Hepatocyte (in vitro differentiated cells): ENCODE measurements at places on chromosomes 12 and 14.

DNA sequence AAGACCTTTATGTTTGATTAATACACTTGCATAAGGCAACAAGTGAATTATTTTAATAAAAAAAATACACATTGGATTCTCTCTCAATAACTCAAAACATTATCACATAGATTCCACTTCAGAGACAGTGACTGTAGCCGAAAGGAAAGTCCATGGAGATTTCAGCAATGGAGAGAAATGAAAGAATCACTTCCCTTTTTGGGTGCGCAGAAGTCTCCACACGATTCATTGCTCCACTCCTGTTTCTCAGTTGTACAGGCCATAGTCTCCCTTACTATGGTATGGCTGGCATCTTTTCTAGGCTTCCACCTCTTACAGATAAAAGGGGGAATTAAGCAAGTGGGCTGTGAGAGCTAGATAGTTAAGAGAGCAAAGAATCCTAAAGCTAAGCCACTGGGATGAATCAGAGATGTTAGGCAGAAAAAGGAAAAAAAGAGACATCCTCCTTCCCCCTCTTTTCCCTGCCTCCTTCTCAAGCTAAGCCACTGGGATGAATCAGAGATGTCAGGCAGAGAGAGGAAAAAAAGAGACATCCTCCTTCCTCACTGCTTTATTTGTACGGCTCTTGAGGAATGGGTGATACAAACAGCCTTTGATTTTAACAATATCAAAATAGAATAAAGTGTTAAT lies 16.3 kb downstream of the ST8SIA1 start:
- H3K4me1 ChIP-seq = no peaks in the 10 kb centered on the region
- peak; percentile 22 for DNase-seq
- no peaks in the 10 kb centered on the region for H3K36me3 ChIP-seq
- no peaks in the 10 kb centered on the region for H3K27me3 ChIP-seq
- no peak overlapping the region for H3K27ac ChIP-seq
- no peak overlapping the region for H3K4me3 ChIP-seq

- no peaks in the 10 kb centered on the region for H3K36me3 ChIP-seq
- H3K4me3 ChIP-seq = no peak overlapping the region
- DNase-seq = no peak
- peaks cover 7% of the 10 kb centered on the region for H3K4me1 ChIP-seq
- no peaks in the 10 kb centered on the region for H3K27me3 ChIP-seq
Measured at GRCh38 chr14:81301371-81301770, 80.6 kb upstream of the GTF2A1 start.

DNA sequence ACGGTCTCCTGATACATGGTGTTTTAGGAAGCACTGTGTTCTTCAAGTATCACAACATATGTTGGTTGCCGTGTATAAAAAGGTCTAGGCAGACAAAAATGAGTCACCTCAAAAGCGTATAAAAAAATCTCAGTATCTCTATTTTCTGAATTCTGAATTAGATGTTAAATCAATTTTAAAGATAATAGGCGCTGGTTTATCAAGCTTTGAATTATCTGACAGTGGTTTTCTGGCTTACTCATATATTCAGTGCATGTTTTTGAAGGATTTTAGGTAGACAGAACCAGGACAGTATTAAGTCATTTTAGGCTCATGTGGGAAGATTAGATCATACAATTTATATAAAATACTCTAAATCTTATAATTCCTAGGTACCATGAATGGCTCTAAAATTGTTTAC lies 110.8 kb downstream of the TMTC2 start:
- DNase-seq = no peak
- H3K4me3 ChIP-seq = no peak overlapping the region
- no peak overlapping the region for H3K27ac ChIP-seq
- H3K4me1 ChIP-seq = no peaks in the 10 kb centered on the region
- no peaks in the 10 kb centered on the region for H3K36me3 ChIP-seq

DNA sequence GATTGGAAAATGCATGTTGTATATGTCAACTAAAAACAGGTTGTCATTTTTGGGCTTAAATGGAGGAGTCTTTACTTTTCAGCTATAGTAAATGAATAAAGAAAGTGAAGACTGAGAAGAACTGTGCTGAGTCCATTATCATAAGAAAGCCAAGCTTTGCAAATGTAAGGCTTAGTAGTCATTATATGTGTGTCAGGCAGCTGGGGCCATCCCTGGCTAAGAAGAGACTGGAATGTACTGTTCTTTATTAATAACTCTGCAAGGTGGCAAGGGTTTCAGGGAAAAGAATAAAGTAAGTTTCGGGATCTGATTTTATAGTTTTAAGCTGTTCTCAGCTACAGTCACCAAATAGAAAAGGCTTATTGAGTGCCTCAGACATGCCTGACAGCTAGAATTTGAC lies 48.7 kb downstream of the SRGAP1 start:
- H3K27ac ChIP-seq = no peak overlapping the region
- H3K4me1 ChIP-seq = peaks cover 21% of the 10 kb centered on the region
- no peak overlapping the region for H3K4me3 ChIP-seq
- no peaks in the 10 kb centered on the region for H3K27me3 ChIP-seq
- no peak for DNase-seq
- H3K36me3 ChIP-seq = no peaks in the 10 kb centered on the region
